Effector memory CD8-positive, alpha-beta T cell (primary cell): ENCODE measurements at places on chromosomes 4 and X.

DNA sequence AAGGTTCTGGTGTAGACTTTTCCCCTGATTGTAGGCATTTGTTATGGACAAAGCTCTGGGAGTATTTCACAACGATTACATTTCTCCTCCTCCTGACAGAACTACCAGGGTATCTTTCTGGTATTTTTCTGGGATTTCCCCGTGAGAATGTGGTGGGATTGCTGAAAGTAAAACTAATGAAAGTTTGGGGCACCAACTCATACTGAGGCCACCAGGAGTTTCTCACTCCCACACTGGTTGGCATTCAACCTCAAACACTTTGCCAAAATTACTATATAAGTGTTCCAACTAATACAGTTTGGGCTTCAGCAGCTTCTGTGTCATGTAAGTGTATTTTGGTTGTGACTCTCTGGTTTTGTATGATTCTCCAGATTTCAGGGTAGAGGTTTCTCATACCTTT is 855.1 kb downstream of the GLUD2 start:
- no peak for DNase-seq

GRCh38 chr4:150007512-150007911 is 70.7 kb upstream of the DCLK2 start:
- DNase-seq: no peak

DNA sequence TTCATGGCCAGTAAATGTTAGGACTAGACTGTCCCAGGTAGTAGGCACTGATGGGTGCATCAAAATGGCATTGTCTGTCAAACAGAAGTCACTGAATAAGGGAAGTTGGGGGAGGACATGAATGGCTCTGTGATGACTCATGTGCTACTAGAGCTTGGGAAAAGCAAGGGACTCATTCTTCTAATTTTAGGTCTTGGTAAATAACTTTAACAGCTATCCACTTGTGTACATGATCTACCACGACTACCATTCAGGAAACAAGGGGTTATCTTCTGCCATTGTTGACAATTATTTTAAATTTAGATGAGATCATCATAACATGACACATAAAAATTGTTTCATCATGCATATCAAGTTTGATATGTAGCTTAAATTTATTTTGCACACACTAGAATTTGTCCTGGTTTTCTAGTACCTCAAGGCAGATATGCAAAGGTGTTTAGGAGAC is 6.3 kb downstream of the AREG start:
- DNase-seq: no peak

GRCh38 chr4:140149846-140150635 is 3.9 kb downstream of the MAML3 start:
- DNase-seq: peak; percentile 33

DNA sequence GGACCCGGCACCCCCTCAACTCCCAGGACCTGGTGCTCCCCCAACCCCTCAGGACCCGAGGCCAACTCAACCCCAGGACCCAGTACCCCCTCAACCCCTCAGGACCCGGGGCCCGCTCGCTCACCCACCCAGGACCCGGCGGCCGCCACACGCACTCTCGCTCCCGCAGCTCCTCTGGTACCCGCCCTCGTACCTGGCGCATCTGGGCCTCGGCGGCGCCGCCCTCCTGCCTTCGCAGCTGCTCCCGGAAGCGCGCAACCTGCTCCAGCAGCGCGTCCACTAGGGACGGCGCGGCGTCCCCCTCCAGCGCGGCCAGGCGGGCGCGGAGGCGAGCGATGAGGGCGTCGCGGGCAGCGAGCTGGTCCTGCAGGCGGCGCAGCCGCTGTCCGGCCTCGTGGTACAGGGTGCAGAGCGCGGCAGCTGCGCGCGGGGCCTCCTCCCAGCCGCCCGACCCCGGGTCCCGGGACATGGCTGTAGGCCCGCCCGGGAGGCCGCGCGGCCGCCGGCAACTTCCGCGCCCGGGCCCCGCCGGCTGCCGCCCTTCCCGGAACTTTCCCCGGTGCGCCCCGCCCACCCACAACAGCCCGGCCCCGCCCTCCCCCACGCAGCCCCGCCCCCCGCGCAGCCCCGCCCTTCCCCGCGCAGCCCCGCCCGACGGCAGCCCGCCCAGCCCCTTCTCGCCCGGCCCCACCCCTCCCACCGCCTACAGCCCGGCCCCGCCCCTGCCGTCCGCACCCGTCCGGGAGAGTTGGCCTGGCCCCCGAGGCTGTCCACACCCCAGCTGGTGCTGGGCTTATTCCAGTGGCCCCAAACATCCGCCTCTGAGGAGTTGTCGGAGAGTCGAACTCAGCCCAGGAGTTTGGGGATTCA is at the start of gene TNIP2:
Gene TNIP2, minus strand, starts transcription at position 516 of the 870 bp plus-strand sequence. Its CDS starts 47 bp downstream, at position 469.
- DNase-seq: peak; percentile 70

DNA sequence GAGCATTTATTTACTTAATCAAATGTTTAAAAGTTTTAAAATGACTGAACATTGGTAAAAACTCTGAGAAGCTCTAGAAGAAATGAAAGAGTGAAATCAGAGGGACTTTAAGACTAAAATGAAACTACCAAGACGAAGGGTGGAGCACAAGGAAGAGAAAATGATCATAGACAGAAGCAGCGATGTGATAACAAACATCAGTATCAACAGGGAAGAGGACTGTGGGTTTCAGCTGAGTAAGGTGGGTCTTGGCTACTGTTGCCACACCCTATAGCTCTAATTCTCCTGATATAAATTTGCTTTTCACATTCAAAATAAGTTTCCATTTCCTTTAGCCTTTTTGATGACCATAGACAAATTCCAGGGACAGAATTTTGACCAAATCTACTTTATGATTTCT is 18.4 kb downstream of the SOD3 start:
- DNase-seq: no peak

DNA sequence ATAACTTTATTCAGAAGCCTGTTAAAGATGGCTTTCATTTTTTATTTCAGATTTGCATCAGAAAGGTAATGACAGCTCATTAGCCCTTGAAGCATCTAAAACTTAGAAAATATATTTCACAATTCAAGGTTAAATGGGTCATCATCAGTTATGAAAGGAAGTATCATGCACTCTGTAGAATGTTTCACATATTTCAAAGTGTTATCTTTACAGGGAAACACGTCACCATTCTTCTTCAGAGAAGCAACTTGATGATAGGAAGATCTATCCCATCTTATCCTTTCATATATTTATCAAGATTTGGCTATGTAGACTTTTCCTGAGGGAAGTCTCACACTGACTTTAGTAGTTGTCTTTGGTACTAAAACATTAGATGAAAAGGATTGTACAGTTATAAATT is 277.8 kb downstream of the TENM3 start:
- no peak for DNase-seq

- no peak for DNase-seq
These were observed 43.7 kb downstream of the STAG2 start for GRCh38 chrX:124005228-124005627.

GRCh38 chrX:30504309-30504708 is 73.3 kb downstream of the TASL start:
- DNase-seq: no peak

DNA sequence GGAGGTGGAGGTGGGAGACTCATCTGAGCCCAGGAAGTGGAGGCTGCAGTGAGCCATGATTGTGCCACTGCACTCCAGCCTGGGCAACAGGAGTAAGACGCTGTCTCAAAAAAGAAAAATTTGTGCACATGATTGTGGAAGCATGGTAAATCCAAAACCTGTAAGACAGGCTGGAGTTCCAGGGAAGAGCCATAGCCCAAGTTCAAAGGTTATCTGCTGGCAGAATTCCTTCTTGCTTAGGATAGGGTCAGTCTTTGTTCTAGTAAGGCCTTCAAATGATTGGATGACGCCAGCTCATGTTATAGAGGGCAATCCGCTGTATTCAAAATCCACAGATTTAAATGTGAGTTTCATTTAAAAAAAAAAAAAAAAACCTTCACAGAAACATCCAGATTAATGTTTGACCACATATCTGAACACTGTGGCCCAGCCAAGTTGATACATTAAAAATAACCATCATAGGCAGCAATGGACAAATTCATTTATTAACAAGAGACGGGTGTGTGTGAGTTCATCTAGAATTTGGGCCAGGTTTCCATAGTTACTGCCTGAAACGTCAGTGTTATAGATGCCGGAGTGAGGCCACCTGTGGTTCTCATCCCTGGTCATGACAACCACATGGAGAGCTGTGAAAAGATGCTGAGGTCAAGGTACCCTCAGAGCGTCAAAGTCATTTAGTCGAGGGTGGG is 35.2 kb upstream of the SLC2A9 start:
- no peak for DNase-seq

DNA sequence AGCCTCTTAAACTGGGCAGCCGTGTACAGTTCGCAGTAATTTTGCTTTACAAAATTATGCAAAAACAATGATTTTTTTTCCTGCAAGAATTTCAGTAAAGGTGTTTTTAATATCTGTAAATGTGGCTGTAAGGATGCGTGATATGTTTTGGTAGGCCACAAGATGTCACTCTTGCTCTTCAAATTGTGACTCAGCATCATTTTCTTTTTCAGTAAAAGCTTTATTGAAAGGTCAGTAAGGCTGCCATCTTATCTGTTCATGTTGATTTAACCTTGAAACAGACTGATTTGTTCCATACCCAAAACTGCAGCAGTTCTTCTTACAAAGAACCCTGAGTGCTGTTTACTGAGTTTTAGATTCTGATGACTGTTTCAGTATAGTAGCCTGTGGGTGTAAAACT is 39.9 kb downstream of the TXLNG start:
- no peak for DNase-seq

DNA sequence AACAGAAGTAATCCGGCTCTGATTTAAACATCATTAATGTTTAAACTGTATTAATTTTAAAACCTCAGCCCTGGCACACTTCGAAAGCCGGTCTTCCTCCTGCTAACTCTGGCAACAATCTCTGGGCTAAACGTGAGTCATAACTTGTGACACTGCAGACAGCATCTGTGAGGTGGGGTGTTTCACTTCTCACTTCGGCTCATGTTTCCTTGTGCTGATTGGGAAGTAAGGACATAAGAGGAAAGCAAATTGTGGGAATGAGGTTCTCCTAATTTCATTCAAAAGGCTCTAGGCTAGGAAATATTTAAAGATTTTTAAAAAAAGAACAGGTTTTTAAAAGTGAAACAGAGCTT is 139.9 kb upstream of the USP9X start:
- DNase-seq: no peak

- DNase-seq: no peak
These were observed 177.5 kb downstream of the ANKRD50 start for GRCh38 chr4:124535003-124535402.

GRCh38 chrX:136823175-136823574 is 42.4 kb upstream of the ARHGEF6 start:
- DNase-seq: no peak

GRCh38 chrX:17007134-17007768 is 60.8 kb downstream of the REPS2 start:
- no peak for DNase-seq

GRCh38 chrX:24266996-24267395 is 46.9 kb downstream of the SUPT20HL2 start:
- DNase-seq: no peak

GRCh38 chrX:75893281-75893680 is 108.2 kb upstream of the MAGEE2 start:
- no peak for DNase-seq

- no peak for DNase-seq
These were observed 1027.3 kb downstream of the PCDH18 start for GRCh38 chr4:136505020-136505419.

DNA sequence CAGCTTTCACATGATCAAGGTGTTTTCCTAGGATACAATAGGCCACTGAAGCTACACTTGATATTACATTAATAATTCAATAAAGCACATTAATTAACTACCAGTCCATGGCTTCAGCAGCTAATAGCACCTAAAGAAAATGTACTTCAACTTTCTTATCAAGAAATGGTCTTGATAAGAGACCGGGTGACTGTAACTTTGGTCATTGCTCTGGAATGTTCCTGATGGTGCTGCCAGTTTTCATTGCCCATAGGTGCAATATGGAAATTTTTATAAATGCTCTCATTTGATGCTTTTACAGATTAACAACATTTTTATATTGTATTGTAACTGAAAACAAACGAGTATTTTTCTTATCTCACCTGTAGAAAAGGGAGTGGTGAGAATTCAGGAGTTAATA is 165.4 kb downstream of the SHROOM3 start:
- no peak for DNase-seq

DNA sequence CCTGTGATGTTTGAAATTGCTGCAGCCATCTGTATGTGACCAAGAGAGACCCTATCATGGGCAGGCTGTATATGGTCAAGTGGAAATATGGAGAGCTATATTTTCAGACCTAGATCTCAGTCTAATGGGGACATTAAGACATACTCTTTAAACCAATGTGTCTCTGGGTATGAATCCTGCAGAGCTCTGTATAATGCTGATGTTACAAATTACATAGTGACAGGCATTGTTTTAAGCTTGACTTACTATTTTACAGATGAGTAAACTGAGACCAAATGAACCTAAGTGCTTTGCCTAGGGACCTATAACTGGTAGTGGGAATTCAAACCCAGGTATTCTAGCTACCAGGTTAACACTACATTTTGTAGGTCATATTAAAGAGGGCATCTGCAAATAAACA is 71.3 kb upstream of the GRXCR1 start:
- no peak for DNase-seq

DNA sequence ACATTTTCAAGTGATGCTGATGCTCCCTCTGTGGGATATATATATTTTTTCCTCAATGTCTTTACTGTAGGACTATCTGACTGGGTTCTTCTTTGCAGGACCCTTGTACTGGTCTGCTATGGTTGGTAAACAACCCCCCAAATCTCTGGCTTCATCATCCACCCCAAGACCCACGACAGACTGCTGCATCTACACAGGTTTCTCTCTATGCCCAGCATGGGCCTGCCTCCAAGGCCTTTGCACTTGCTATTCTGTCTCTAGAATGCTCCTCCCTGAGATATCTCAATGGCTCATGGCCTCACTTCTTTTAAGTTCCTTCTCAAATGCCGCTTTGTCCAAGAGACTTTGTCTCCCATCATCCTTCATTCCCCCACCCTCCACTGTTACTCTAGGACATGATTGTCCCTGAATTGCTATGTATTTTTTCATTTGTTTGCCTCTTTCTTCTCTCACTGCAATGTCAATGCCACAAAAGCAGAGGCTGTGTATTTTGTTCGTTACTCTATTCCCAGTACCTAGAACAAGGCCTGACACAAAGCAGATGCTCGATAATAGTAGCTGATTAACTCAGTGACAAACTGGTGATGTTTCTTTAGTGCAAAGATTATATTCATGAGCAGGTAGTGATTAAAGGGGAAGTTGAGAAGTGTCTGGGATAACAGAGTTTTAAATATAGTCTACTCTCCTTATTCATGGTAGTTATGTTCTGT is 6.6 kb downstream of the EVC start:
- DNase-seq: no peak

GRCh38 chrX:103918571-103919269 is 43.7 kb upstream of the TMSB15B start:
- peak; percentile 33 for DNase-seq

GRCh38 chrX:66632473-66632872 is 6.4 kb downstream of the EDA2R start:
- DNase-seq: no peak

GRCh38 chr4:140756319-140757231 is at the start of gene TBC1D9:
Gene TBC1D9 (minus strand): TSS chr4:140756385. CDS start chr4:140756045, 340 bp downstream.
- DNase-seq: no peak

DNA sequence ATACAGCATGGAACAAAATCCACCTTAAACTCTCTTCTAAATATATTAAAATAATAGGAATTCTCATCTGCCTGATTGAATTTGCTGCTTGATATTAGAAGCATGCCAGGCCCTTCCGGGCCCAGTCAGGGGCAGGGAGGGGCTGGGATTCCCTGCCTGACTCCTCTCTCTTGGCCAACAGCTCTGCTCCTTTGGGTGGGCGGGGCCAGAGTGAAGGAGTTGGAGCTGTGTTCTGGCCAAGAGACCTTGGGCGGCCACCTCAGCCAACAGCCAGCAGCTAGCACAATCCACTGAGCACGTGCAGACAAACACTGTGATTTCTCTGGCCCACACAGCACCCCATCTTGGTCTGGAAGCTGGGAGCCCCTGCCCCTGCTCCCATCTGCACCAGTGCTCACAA is 140.3 kb downstream of the PJA1 start:
- DNase-seq: no peak
